Stimulated activated CD4-positive, alpha-beta T cell treated with anti-CD3 and anti-CD28 coated beads, Interleukin-1b, Interleukin-23, amount 100 ng/mL, for 24 hours (primary cell): ENCODE measurements at places on chromosomes 1 and 21.

DNA sequence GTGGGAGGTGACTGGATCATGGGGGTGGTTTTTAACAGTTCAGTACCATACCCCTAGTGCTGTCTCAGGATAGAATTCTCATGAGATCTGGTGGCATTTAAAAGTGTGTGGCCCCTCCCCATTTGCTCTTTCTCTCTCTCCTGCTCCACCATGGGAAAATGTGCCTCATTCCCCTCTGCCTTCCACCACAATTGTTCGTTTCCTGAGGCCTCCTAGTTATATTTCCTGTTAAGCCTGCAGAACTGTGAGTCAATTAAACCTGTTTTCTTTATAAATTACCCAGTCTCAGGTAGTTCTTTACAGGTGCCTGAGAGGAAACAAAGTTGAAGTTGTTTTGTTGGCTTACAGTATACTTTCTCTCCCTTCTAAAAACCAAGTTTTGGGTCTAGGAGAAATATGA, 23.1 kb upstream of the SLC22A15 start:
- no peak for DNase-seq

DNA sequence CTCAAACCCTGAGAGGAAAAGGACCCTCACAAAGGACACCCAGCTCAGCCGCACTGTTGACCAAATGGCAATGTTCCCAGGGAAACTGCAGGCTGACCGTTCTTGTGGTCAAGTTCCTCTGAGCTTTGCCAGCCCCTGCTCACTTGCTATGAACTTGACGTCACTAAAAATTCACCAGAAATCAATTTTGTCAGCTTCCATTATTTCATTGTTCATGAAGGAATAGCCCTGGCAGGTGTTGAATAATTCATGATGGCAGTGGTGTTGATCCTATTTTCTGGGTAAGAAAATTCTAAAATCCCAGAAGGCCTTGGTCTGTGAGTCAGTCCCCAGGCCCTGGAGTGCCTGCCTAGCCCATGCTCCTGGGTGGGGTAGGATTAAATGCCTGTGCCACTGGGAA, 318.9 kb downstream of the ZNF326 start:
- no peak for DNase-seq

- DNase-seq = no peak
These were observed 52.8 kb upstream of the LYPLAL1 start for GRCh38 chr1:219120624-219121544.

- DNase-seq = no peak
These were observed 587.9 kb downstream of the ADGRL2 start for GRCh38 chr1:82388679-82389078.

GRCh38 chr1:40539338-40539737, 7.9 kb downstream of the ZNF684 start:
- no peak for DNase-seq

DNA sequence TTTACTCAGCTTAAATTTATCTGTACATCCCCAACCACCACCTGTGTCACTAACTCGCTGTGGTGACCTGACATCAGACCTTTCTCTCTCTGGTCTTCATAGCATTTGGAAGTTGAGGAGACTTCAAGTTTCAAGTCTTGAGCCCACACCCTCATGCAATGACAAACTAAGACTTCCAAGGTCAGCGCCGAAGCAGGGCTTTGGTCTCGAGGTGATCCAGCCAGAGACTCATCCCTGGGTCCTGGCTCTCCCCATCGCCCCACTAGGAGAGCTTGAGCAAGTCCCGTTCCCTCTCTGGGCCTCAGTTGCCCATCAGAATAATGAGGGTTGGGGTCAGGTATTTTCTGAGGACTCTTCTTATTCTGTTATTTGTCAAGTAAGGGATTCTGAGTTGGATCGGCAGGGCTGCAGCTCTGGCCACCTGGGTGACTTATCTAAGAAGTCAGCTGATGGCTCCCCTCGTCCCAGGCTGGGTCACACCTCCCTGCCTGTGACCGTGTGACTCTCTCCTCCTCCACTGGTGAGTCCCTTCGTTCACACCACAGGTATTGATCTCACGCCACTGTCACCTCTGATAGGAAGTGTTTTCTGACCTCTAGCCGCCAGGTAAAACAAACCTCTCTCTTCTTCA, 143.7 kb upstream of the RUNX3 start:
- no peak for DNase-seq

- DNase-seq = no peak
These were observed at the start of gene ITLN1 for GRCh38 chr1:160885042-160885441. TSS of gene ITLN1 (minus strand) at chr1:160885180. CDS start at chr1:160884877, 303 bp downstream.

GRCh38 chr1:173861731-173862145, 6.1 kb downstream of the GAS5 start:
- DNase-seq = peak; percentile 36

GRCh38 chr1:6134741-6135510, 45.2 kb downstream of the CHD5 start:
- no peak for DNase-seq

GRCh38 chr21:42039470-42039901, 29.3 kb upstream of the ZBTB21 start:
- DNase-seq = no peak

DNA sequence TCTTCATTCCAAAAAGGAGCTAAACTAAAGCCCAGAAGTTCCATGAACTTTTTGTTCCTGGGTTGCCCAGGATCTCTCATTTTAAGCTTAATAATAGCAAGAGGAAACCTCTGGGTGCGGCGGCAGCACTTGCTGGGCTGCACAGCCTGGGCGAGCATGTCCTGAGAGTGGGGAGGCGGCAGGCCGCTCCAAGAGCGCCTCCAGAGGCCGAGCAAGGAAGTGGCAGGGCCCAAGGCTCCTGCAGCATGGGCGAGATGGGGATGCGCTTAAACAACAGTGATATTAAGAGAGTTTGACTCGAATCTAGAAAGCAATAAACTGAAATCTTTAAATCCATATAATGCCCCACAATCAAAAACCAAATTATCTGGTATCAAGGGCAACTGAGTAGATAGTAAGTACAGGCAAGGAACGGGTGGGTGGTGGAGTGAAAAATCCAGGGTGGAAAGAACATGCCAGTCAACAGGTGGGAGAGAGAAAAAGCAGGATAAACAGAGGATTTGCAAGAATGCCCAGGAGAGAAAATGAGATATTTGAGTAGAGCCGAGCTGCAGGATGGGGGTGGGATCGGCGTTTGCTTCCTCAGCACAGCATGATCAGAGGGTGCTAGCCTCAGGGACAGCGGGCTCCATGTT, 14.1 kb upstream of the TNR start:
- peak; percentile 5 for DNase-seq

GRCh38 chr1:226644541-226645176, 94.4 kb downstream of the ITPKB start:
- no peak for DNase-seq

GRCh38 chr1:56709269-56709880, 64.3 kb downstream of the PRKAA2 start:
- no peak for DNase-seq

DNA sequence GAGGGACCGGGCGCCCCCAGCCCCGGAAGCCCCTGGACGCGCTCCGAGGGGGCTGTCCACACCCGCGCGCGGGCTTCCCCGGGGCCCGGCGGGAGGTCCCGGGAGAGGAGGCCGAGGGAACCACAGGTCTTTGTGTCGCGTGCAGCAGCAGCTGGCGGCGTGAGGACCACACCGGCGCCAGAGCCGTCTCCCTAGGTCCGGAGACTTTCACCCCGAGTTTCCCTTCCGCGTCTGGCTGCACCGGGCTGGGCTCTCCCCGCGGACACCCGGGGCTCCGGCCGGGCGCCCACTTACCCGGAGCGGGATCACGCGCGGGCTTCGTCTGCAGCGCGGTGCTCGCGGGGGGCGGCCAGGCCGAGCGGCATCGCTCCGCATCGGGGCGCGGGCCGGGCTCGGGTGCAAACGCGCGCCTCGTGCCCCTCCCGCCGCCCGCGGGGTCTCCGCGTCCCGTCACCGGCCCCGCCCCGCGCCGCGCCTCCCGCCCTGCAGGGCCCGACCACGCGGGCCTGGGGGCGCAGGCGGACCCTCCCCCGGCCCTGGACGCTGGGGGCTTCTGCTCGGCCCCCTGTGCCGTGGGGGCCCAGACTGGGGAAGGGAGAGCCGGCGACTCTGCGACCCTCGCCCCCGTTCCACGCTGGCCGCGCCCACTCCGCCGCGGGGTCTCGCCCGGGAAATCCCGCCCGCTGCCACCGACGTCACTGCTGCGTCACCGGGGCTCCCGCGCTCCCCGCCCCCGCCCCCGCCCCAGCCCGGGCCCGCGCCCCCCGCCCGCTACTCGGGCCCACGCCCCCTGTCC, at the start of gene GNG4:
Gene GNG4, minus strand, starts transcription at position 417 of the 796 bp plus-strand sequence. CDS start 65,946 bp downstream, outside the sequence.
- peak; percentile 12 for DNase-seq

GRCh38 chr1:60583696-60584095, 498.7 kb upstream of the NFIA start:
- DNase-seq = no peak

- DNase-seq = no peak
These were observed 53.8 kb upstream of the NUF2 start for GRCh38 chr1:163267962-163268361.

GRCh38 chr21:18153063-18153462, 91.6 kb upstream of the CHODL start:
- DNase-seq = no peak

DNA sequence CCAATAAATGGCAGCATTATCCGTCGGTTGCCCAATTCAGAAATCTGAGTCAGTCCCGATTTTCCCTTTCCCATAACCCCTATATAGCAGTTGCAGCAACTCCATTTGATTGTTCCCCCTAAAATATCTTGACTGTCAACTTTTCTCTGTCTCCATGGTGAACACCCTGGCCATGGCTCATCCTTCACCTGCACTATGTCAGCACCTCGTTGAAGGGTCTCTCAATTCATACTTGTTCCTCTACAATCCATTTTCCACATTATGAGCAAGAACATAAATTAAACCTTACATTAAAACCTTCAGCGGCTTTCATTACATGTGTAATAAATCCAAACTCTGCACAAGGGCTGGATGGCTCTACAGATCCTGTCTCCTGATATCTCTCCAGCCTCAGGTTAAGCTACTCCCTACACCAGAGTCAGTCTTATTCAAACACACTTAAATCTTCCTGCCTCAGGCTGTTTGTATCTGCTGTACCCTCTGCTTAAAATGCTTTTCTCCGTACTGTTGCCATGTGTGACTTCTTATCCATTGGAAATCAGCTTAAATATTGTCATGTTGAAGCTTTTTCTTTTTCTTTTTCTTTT, 87.3 kb downstream of the BACH1 start:
- DNase-seq = no peak

GRCh38 chr1:226870401-226871279, at the start of gene PSEN2:
TSS of gene PSEN2 (plus strand) at chr1:226870616. CDS start at chr1:226881908, 11,292 bp downstream.
- DNase-seq = peak; percentile 39

GRCh38 chr1:87864676-87865075, 536.0 kb downstream of the LMO4 start:
- DNase-seq = no peak

GRCh38 chr1:20224546-20224945, 38.2 kb upstream of the PLA2G2C start:
- DNase-seq = no peak

DNA sequence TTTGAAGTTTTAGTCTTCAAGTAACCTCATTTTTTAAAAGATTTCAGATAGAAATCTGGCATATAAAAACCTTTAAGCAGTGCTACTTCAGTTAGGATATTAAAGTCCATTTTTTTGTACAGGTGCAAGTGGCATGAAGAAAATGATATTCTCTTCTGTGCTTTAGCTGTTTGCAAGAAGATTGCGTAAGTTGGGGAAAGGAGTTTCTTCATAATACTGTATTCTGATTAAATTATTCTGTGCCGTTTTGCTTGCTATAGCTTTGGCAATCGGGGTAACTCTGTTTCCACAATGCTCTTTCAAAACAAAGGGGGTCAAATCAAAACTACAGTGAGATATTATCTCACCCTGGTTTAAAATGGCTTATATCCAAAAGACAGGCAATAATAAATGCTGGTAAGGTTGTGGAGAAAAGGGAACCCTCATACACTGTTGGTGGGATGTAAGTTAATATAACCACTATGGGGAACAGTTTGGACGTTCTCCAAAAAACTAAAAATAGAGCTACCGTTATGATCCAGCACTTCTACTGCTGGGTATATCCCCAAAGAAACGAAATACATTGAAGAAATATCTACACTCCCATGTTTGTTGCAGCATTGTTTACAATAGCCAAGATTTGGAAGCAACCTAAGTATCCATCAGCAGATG, 27.1 kb downstream of the MAEL start:
- DNase-seq = no peak

GRCh38 chr1:5764959-5765358, 227.3 kb downstream of the NPHP4 start:
- no peak for DNase-seq

GRCh38 chr1:58710190-58711085, 10.6 kb upstream of the MYSM1 start:
- no peak for DNase-seq

GRCh38 chr1:46558141-46558963, 6.9 kb upstream of the KNCN start:
- DNase-seq = no peak

DNA sequence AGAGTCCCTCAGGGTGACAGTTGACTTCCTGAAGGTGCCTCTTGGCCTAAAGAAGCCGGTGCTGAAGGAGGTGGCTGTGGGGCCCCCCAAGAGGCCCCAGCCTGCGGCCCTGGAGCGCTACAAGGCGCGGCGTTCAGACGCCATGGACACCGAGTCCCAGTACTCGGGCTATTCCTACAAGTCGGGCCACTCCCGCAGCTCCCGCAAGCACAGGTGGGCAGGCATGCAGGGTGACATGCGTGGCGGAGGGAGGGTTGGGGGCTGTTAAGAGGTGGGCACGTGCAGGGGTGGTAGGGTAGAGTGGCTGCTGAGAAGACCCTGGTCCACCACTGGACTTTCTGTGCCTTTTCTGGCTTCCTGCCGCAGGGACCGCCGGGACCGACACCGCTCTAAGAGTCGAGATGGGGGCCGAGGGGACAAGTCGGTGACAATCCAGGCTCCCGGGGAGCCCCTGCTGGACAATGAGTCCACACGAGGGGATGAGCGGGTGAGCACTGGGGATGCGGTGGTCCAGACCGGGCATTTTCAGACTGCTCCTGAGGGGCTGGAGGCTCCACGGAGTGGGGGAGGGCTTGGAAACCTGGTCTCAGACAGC, 15.4 kb downstream of the VANGL2 start:
- no peak for DNase-seq

DNA sequence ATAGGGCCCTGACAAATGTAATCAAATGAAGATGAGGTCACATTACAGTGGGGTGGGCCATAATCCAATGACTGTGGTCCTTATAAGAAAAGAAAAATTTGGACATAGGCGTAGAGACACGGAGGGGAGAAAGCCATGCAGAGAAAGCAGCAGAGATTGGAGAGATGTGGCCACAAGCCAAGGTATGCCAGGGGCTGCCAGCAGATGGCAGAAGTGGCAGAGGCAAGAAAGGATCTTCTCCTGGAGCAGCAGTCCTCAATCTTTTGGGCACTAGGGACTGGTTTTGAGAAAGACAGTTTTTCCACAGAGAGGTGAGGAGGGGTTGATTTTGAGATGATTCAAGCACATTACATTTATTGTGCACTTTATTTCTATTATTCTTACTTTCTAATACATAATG, 355.1 kb downstream of the NPHP4 start:
- no peak for DNase-seq

- no peak for DNase-seq
These were observed 140.9 kb upstream of the ARHGEF16 start for GRCh38 chr1:3313576-3313950.

- no peak for DNase-seq
These were observed 101.7 kb downstream of the NAV1 start for GRCh38 chr1:201640624-201641023.
